ENCODE measurements at places on chromosomes 11 and 22.
A peak's percentile ranks its signal among the peaks of the same experiment; 100 is the strongest.

DNA sequence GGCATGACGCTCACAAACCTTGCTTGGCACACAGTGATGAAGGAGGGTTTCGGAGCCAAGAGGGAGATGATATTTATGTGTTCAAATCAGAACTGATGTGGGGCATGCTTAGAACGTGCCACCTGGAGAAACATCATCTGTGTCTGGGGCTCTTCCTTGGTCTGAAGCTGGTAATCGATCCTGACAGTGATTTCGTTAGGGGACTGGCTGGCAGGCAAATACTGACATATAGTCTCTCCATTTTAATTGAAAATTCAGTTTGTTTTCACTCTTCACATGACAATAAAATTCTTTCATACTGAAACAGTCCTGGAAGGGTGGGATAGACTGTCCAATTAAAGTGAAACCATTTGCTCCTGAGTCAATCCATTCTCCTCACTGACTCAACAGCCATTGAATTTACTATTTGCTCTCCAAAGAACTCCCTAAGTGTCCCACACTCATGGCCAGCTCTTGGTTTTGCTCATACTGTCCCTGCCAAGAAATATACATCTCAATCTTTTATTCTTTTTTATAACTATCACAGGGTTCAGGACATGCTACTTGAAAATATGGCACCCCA, 134.8 kb downstream of the TRPC6 start:
- no peak for DNase-seq

- DNase-seq: no peak
These were observed 14.1 kb downstream of the SLC25A1 start for GRCh38 chr22:19164425-19164824.

- DNase-seq: no peak
These were observed 4.9 kb upstream of the SPECC1L start for GRCh38 chr22:24265734-24266133.

DNA sequence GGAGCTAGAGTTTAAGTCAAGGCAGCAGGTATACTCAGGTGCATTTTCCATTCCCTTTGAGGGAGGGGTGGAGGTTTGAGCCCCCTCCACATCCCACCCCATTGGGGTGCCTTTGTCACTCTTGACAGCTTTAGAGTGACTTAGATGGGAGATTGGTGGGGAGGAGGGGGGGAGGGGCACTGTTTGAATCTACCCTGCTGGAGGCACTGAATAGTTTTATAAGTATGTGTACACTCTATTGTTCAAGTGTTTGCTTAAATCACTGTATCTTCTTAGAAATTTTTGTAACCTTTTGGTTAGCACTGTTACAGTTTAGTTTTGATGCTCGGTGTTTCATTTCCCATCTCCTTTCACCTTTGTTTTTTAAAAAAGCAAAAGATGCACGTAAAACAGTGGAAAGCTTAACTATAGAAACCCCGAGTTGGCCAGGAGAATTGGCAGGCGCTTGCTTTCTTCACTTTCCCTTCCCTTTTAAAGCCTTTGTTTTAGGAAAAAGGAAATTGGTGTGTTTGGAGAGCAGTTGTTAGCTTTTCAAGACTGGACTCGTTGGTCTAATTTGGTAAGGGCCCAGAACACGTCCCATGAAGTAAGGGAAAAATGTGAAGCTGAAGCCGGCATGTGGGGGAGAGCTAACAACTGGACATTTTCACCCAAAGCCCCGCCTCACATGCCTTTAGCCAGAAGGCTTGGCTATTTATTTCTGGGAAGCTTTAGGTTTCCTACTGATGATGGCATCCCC, 42.8 kb downstream of the TNRC6B start:
- DNase-seq: no peak

GRCh38 chr11:31366795-31367194, 2.7 kb downstream of the DCDC1 start:
- DNase-seq: no peak

GRCh38 chr11:66579017-66579606, 10.7 kb upstream of the CTSF start:
- DNase-seq: peak; percentile 51

- DNase-seq: no peak
These were observed 1.0 kb upstream of the EPS8L2 start for GRCh38 chr11:704781-705645.

DNA sequence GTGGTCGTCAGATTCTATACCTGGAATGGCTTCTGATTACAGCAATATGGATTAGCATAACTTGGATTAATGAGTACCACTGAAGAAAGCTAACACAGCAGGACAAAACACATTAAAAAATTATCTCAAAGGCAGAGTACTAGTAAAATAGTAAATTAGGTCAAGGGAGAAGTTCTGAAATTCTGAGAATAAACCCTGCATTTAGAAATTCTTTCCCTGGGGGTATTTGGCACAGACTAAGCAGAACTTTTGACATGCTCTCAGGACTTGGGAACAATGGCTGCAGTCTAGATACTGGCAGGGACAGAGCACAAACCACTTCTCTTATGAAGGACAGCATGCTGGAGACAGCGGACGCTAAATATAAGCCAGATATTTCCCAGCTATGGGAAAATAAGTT, 85.6 kb upstream of the GRIA4 start:
- DNase-seq: no peak

DNA sequence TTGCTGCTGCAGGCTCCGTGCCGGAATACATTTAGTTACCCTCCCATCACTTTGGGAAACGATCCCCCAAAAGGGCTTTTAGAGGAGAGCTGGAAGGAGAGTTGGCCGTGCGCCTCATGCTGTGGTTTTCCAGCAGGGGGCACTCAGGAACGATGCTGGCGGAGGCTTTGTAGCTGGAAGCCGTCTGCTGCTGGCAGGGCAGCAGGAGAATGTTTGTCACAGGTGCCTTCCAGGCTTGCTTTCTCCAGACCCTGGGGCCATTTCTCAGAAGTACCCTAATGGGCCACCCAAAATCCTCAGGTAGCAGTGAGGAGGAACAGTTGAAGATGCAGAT, 30.0 kb upstream of the CABP7 start:
- peak; percentile 36 for DNase-seq

DNA sequence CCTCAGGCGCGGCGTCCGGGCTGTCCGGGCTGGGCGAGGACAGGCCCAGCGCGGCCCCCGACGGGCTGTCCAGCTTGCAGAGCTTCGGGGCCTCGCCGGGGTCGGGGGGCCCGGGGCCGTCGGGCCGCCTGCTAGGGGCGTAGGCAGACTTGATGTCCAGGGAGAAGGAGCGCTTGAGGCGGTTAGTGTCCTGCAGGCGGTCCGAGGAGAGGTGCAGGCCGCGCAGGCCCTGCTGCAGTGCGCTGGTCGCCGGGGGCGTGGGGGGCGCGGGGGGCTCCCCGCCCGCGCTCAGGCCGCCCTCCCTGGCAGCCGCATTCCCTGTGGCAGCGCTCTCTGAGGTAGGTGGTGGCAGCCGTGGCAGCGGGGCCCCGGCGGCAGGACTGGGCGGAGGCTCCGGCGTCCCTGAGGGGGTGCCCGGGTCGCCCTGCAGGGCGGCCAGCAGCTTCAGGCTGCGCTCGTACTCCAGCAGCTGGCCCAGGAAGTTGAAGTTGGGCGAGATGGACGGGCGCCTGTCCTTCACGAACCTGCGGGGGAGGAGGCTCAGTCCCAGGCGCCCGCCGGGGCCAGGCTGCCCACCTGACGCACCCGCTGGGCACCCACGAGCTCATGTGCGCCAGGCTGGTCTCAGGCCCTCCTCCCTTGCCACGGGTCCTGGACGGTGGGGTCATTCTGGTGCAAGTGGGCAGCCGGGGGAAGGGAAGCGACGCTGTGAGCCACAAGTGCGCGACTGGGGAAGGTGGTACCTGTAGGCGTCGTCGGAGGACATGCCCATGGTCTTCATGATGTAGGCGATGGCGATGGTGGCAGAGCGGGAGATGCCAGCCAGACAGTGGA, 14.8 kb downstream of the DUSP8 start:
- DNase-seq: no peak

- DNase-seq: no peak
These were observed 162.8 kb downstream of the DSCAML1 start for GRCh38 chr11:117633976-117634755.

DNA sequence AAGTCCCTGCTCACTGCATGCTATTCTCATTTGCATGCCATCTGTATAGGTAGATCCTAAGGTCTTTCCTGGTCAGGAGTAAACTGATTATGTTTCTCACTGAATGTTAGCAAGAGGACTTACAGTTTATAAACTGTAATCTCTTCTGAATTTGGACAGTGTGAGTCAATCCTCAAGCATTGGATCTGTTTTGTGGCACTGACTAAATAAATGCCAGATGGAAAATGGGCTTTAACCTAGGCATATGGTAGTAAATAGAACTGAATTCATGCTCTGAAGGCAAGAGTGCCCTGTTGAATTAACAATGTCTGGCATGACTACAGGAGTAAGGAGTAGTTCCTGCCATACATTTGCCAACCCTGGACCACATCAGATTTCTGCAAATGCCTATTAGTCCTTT, 11.4 kb downstream of the FAM181B start:
- DNase-seq: no peak

GRCh38 chr11:31806928-31807798, 4.0 kb downstream of the PAX6 start:
- DNase-seq: no peak

DNA sequence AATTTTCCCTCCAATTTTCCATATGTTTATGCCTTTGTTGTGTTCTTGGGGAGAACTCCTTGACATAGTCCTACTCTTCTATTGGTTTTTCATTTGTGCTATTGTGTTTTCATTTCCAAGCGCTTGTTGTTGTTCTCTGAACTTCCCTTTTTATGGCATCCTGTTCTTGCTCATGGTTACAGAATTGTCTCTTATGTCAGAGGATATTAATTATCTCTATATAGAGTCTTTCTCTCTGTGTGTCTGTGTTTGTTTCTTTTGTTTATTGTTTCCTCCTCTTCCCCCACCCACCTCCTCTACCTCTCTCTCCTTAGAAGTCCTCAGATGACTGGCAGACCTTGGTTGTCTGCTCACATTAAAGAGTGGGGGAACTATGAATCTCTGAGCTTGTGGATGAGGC, 69.9 kb downstream of the HORMAD2 start:
- DNase-seq: no peak

DNA sequence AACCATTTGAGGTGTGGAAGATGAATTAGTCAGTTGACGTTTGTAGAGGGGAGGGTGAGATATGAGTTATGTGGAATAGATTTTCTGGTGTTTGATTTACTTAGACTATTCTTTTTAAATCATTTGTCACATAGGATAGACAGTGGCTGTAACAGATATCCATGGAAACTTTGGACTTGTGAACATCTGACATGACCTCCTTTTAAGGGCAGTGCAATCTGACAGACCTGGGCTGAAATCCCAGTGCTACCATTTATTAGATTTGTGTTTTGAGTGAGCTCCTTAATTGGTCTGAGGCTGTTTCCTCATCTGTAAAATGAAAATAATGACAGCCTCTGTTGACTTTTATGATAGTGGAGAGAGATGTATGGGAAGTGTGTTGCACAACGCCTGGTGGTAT, 159.9 kb downstream of the TEAD1 start:
- no peak for DNase-seq

DNA sequence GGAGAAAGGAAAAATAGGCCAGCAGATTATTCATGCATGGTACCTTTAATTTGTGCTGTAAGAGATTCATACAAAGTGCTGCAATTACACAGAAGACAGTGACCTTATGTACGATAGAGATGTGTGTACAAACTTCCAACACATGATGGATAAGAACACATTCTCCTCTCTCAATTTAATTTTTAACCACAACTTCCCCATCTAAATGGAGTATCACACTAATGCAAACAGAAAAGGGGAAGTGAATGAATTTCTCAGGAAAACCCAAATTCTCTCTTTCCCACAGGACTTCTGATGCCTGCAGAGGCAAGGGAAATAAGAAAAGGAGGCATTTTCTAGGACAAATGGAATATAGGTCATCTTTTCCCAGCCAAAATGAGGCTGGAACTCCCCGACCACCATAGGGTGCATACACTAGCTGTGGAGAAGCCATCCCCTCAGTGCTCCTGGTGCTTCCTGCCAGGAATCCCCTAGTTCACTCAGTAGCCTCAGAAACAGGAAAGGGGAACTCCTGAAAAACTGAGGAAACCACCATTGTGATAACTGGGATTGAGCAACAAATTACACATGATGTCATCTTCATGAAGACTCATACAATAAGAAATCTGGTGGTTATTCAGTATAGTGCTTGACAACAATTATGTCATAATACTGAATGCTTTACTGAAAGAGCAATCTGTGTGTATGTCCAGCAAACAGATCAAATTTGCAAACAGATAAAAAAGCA, 22.4 kb downstream of the MMP10 start:
- DNase-seq: no peak

DNA sequence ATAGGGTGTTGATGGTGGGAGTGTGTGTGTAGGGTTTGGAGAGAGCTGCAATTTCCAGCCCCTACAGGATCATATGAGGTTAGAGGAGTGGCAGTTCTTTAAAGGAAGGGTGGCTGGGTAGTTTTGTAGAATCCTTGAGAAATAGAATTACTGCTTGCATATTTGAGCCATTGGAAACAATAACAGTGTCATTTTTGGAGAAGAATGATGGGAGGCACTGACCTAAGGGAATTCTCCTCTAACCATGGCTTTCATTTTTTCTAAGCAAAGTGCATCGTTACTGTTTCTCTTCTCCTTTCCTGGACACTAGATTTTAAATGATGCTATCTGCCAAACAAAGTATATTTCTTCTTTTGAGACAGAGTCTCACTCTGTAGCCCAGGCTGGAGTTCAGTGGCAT, 66.9 kb upstream of the RRM1 start:
- DNase-seq: no peak

- DNase-seq: no peak
These were observed 9.4 kb downstream of the PLAAT2 start for GRCh38 chr11:63553759-63554158.

DNA sequence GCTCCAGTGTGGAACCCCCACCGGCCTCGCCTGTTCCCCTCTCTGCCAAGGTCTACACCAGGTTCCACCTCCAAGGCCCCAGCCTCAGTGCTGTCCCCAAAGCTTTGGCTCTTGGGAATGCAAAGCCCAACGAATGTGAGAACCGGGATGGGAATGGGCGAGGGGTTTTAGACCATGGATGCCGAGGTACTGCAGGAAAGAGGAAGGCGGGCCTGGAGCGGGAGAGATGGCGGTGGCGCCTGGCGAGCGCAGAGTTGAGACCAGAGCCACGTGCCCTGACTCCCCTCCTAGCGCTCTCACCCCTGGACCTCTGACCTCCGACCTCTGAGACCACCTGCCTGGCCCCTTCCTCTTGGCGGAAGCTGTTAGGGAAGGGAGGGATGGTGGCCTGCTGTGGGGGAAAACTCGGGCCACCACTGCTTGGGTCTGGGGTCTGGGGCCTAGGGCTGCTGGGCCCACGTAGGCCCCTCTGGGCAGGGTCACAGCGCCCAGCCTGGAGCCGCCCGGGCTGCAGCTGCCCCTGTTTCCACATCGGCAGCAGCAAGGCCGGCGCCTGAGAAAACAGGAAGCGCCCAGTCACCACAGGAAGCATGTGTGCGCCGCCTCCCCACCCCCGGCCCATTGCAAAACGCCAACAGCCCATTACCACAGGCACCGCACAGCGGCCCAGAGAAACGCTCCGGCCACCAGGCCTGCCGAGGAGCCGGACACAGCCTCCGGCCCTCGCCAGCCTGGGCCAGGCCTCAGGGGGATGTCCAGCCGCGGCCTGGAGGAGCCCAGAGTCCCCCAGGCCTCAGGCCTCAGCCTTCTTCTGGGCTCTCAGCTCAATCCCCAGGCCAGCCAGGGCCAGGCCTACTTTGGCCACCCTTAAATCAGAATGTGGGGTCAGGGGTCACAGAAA, 13.8 kb upstream of the SLC39A13 start:
- peak; percentile 84 for DNase-seq
